ENCODE measurements at places on chromosomes 2 and 18. TPM values are rescaled to one million over a fixed set of nuclear protein-coding genes. Genes with fewer than 3 reads are reported as not detected.

DNA sequence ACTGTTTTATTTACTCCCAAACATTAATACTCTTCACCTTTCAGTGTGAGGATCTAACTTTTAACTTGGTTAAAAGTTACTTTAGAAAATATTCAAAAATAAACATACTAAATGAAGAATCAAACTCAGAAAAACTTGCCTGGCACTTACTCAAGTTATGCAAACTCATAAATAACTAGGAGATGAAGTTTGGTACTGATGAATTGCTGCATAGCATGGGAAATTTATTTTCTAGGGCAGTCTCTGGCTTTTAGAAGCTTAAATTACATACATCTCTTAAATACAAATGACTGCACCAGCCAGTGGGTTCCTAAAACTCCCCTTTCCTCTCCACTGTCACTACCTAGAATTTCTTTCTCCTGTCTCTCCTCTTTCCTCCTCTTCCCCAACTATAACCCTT is 46.7 kb upstream of the CREB1 start:
- DNase-seq, result no peak

The PLB1 gene
- 1.2 TPM for polyA plus RNA-seq

- DNase-seq, result no peak
Measured at GRCh38 chr18:62586781-62587487, 64.1 kb downstream of the ZCCHC2 start.

The SCYGR1 gene
- polyA plus RNA-seq, result not detected

The GALNT3 gene
- 16.9 TPM for polyA plus RNA-seq

GRCh38 chr18:13427354-13427753 is 208.8 kb downstream of the LDLRAD4 start:
- no peak for DNase-seq

The RAD51AP2 gene
- 0.14 TPM for polyA plus RNA-seq

- no peak for DNase-seq
Measured at GRCh38 chr2:169139145-169139544, 69.8 kb downstream of the DHRS9 start.

DNA sequence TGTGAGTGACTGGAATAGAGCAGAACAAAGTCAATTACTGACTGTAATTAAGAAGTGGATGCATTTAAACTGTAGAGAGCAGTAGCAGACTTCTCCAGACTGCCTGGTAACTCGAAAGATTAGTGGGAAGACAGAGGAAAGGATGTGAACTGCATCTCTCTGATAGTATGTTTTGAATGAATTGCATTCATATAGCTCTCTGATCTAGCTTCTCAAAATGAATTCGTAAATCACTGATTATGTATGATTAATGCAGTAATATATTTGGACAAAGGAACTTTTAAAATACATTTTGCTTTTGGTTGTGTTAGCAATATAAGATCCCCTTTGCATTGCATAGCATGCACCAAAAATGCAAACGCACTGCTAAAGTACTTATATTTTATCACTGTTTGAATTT is 304.0 kb downstream of the ARHGAP15 start:
- peak; percentile 37 for DNase-seq

The NGEF gene
- 3.0 TPM for polyA plus RNA-seq

The DNAH6 gene
- 1.9 TPM for polyA plus RNA-seq

DNA sequence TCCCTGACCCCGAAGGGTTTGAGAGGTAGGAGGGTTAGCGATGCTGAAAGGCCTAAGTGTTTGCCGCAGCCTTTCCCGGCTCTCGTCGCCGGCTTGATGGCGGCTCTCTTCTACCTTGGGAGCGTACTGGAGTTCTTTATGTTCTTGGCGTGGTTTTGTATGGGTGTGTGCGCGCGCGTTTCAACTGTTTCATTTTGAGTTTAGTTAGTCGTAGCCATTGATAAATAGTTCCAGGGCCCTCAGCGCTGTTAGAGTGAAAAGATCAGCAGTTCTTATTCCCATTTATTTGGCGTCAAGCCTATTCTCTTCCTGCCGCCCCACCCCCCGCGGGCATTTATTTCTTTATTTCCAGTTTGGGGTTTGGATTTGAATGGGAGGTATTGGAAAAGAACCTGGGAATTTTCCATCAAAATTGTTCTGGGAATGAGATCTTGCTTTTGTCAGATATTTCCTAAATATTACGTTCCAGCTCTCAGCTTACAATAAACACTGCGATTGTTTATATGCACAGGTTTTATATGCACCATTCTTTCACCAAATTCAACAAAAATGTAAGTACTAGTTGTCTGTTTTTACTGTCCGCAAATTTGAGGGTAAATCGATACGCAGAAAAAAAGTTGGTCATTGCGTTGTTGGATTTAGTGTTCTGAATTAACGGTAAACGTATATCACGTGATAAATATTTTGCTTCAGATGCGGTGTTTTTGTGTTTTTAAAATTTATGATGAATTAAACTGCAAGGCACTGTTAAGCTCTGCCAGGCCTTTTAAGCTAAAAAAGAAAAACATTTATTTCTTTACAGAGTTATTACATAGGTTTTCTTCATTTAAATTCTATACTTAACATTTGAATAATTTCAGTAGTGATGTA is 954 bp downstream of the CCNT2 start:
- DNase-seq, result peak; percentile 15

The MAP2 gene
- polyA plus RNA-seq, result 28.6 TPM

DNA sequence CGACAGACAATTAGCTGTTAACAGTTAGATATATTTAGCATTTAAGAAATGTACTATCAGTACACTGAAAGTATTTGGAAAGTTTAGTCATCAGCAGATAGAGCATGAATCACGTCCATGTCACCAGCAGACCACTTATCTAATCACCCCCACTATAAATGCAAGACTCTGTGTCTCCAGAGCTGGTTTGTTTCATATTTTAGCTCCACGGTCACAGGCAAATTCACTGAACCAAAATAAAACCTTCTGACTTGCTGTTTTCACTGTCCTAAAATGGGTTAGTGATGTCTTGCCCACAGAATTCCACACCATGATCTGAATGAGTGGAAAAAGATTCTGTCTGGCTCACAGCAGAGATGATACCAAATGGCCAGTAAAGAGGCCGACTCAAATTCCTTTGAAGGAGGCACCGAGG is 64.9 kb downstream of the CDH2 start:
- DNase-seq, result no peak

The KLHL14 gene
- polyA plus RNA-seq, result 28.1 TPM

The DLX2 gene
- 0.08 TPM for polyA plus RNA-seq

The ST6GAL2 gene
- 12.8 TPM for polyA plus RNA-seq
